ENCODE measurements at places on chromosomes 5 and 9.

GRCh38 chr5:4717446-4717845 lies 422.7 kb upstream of the ADAMTS16 start:
- DNase-seq, result no peak

- DNase-seq, result no peak
Observed at GRCh38 chr5:112254303-112254702, 164.8 kb downstream of the EPB41L4A start.

GRCh38 chr9:108130905-108131304 lies 641.3 kb upstream of the KLF4 start:
- DNase-seq, result no peak

DNA sequence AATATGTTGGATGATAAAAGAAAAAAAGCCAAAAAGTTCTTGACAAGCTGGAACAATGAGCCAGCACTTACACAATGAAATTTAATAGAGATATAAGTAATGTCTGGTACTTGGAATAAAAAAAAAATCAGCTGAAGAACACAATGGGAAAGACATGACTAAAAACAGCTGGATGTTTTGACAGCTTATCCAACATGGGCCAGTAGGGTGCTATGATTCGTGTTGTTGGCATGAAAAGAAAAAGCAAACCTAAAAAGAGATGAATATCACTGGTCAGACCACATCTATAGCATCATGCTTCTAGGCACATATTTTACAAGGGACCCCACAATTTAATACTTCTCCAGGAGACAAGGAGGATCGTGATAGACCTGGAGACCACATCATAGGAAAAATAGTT lies 175.3 kb downstream of the ARL15 start:
- DNase-seq, result no peak

DNA sequence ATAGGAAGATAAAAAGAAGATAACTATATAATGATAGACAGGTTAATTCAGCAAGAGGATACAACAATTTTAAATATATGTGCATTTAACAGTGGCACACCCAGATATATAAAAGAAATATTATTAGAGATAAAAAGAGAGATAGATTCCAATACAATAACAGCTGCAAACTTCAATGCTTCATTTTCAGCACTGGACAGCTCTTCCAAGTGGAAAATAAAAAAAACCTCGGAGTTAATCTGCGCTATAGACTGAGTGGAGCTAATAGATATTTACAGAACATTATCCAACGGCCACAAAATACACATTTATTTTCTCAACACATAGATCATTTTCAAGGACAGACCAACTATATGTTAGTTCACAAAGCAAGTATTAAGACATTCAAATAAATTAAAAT lies 1229.5 kb upstream of the CDH6 start:
- DNase-seq, result no peak

- peak; percentile 46 for DNase-seq
Observed at GRCh38 chr5:133245191-133246052, 193.6 kb downstream of the HSPA4 start.

DNA sequence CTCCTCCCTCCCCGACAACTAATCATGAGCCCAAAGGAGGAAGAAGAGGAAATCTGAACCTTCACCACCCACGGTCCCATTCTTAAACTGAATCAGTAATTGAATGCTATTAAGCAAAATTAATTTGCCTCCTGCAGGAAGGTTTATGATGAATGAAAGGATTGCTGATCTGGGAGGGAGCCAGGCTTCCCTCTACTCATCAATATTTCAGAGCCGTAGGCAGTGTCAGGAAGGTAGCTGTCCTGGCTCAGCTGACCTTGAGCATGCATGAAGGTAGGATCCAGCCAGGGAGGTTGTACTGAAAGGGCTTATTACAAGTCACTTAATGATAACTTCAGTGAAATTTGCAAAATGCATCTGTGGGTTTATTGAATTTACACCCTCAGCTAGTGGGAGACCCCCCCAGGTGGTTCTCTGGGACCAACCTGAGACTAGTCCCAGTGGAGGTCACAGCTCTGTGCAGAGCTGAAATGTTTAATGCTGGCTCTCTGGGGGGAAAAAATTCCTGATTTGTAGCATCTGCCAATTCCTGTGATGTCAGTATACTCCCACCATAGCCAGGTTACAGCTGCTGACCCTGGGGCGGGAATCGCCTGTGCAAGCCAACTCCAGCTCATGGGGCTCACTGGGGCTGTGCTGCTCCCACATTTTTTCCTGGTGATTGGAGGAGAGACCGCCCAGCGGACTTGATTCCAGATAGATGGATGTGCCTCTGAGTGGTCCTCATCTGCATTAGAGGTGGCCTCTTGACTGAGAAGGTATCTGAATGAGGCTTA lies 47.9 kb upstream of the NCS1 start:
- no peak for DNase-seq

- no peak for DNase-seq
Observed at GRCh38 chr5:33267801-33268200, 173.0 kb upstream of the TARS1 start.

- no peak for DNase-seq
Observed at GRCh38 chr9:37480759-37481158, 5.0 kb upstream of the POLR1E start.

GRCh38 chr9:114350636-114351401 lies 21.1 kb downstream of the ORM2 start:
- no peak for DNase-seq

- peak; percentile 37 for DNase-seq
Observed at GRCh38 chr5:74257645-74258313, 382.7 kb downstream of the ENC1 start.

- DNase-seq, result no peak
Observed at GRCh38 chr9:124299515-124300090, 41.9 kb downstream of the NEK6 start.

DNA sequence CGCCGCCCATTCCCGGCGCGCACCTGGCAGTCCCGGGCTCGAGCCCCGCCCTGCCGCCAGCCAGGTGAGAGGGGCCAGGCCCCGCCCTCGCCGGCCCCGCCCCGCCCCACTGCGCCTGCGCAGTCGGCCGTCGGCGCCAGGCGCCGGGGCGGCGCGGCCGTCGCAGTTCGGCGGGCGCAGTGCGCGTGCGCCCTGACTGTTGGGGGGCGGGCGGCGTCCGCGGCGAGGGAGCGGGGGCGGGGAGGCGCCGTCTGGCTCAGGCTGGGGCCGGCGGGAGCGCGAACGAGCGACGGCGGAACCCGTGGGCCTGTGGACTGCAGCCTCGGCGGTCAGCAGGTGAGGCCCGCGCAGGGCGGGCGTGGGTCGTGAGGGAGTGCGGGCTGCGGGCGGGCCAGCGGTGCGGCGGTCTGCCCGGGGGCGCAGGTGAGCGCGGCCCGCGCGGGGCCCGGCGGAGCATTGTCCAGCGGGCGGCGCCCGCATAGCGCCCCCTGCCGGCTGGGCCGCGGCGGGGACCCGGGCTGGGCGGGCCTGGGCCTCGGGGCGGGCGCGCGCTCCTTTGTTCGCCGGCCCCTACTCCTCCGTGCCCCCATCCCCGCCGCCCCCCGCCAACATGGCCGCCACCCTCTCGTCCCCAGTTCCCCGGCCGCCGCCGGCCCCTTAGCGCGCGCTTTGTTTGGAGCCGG lies at the start of gene SPIN1:
Gene SPIN1 (plus strand): TSS at position 242 of the 683 bp plus-strand sequence. CDS start 38,096 bp downstream, outside the sequence.
- DNase-seq, result peak; percentile 38

- DNase-seq, result no peak
Observed at GRCh38 chr9:9079473-9079872, 1279.9 kb upstream of the DMAC1 start.
